ENCODE measurements at places on chromosomes 11 and 22. TPM values are rescaled to one million over a fixed set of nuclear protein-coding genes. Genes with fewer than 3 reads are reported as not detected.

Gene FADD
- 29.4 TPM for total RNA-seq

Gene GLYATL1
- 0.32 TPM for total RNA-seq

Gene PARVA
- total RNA-seq = 142 TPM

Gene IGLL1
- total RNA-seq = not detected

Gene TMA7B
- not detected for total RNA-seq

Gene PPFIBP2
- 42.6 TPM for total RNA-seq

Gene CNGA4
- not detected for total RNA-seq

Gene CLCF1
- 13.8 TPM for total RNA-seq

Gene TRIM68
- 10.9 TPM for total RNA-seq

Gene HTR3A
- not detected for total RNA-seq

Gene PKNOX2
- total RNA-seq = not detected

Gene CYTH4
- total RNA-seq = not detected

Gene APOA1
- total RNA-seq = not detected

Gene RFPL1
- not detected for total RNA-seq

Gene APOL4
- 2.9 TPM for total RNA-seq

Gene RPS25
- total RNA-seq = 436 TPM

Gene MUC5AC
- total RNA-seq = not detected

Gene GP1BB
- total RNA-seq = 4.3 TPM

Gene CATSPERZ
- total RNA-seq = not detected

Gene DGCR6L
- total RNA-seq = 58.2 TPM

Gene MUC2
- not detected for total RNA-seq

Gene OR52E5
- total RNA-seq = not detected

Gene PNPLA5
- not detected for total RNA-seq

Gene CRYBA4
- not detected for total RNA-seq

Gene CCDC87
- total RNA-seq = 0.49 TPM

Gene RAC2
- total RNA-seq = 10.2 TPM

Gene TRPM5
- not detected for total RNA-seq

Gene ELMOD1
- total RNA-seq = 0.16 TPM

Gene CSRP3
- not detected for total RNA-seq

Gene LYVE1
- total RNA-seq = not detected

Gene C11orf97
- total RNA-seq = not detected

Gene GLB1L2
- total RNA-seq = 2.4 TPM

Gene HSPB2
- total RNA-seq = 2.6 TPM

Gene TMEM134
- 18.8 TPM for total RNA-seq

Gene SPDYC
- not detected for total RNA-seq

Gene MPEG1
- total RNA-seq = not detected

Gene MMP27
- 2.6 TPM for total RNA-seq

Gene KCNJ4
- not detected for total RNA-seq

Gene C11orf52
- 0.49 TPM for total RNA-seq

All from hair follicle dermal papilla cell (primary cell).